Occipital lobe (tissue), 3 donors: ENCODE measurements at places on chromosomes 12 and 14. TPM values are rescaled to one million over a fixed set of nuclear protein-coding genes. Genes with fewer than 3 reads are reported as not detected.

LRTM2 gene
- 4.5 TPM for total RNA-seq

DNA sequence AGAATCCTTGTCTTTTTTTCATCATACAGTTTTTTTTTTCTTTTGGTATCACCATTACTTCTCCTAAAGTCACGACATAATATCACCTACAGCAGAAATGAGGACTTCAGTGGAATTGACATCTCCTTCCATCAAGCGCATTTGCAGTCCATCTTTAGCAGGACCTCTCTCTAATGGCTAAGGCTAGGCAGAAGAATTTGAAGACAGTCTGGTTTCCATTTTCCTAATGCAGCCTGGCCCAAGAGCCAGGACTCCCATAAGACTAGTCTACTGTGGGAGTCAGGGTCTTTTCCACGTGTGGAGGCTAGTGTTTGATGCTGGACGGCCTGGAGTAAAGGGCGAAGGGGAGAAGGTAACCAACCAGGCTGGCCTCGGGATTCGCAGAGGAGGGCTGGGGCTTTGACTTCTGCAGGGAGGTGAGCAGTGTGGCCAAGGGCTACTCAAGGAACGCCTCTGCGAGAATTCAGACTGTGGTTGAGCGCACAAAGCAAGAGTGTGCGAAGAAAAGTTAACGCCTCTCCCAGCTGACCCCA lies 769 bp upstream of the ZNF740 start:
- no peak for DNase-seq

DNA sequence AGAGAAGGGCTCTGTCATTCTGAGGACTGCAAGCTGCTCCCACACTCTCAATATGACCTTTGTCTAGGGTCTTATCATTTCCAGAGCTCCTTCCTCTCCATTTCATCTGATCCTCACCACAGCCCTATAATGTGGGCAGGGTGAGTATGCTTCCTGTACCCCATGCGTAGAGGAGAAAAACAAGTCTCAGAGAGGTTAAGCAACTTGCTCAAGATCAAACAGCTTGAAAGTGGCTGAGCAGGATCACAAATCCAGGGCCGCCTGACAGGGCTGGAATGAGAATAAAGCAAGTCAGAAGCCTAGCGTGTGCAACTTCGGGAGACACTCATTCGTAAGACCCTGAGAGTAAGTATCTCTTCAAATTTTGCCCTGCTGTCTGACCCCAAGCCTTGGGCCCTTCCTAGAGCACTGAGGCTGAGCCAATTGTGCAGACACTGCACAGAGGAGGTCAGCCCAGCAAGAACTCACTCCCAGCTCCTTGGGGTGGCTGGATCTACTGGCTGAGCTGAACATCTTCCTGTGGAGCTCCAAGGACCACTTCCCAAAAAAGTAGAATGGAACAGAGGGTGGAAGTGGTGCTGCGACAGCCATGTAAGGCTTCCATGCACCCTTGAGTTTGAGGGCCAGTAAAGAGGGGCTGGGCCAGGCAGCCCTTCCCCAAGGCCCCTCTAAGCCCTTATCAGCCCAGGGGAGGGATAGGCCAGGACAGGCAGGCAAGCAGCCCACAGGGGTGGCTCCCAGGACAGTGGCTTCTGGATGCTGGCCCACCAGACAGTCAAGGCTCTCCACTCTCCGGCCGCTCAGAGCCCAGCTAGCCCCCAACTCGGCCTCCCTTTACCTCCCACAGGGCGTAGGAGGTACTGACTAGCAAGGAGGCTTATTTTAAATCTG lies 10.5 kb downstream of the ZFP36L1 start:
- no peak for DNase-seq

- no peak for DNase-seq
Observed at GRCh38 chr12:53596920-53597363, 29.2 kb downstream of the ATF7 start.

DNA sequence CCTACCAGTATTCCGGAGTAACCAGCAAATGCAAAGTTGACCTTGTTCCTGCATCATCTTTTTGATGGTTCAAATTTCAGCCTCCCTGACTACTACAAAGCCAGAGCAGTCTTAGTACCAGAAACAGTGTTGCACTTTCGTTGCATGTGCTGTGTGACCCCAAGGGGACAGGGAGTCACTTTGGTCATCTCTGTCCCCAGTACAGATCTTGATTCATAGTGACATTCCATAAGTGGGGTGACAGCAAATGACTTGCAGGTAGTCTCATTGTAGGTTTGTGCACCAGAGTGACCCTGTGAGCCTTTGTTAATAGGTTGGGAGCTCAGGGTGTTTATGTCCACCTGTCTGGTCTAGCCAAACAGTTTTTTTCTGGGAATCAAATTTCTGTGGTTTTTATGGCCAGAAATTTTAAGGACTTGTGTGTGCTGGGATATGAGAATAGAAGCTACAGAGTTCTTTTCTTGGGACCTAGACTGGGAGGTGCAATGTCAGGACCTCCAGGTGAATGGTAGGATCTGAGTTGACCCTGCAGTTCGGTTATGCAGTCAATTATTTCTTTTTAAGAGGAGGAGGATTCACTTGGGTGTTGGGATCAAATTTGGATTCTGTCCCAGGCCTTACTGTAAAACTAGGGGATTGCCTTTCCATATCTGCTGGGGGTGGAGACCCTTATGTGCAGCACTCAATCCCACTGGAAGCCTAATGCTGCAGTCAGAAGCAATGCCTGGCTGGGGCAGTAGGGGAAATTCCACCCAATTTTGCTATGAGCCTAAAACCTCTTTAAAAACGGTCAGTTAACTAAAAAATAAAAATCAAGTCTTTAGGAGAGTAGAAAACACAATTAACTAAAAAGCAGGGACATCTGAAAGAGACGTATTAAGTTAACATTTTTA lies 10.1 kb downstream of the EIF5 start:
- DNase-seq, result no peak

- DNase-seq, result no peak
Observed at GRCh38 chr12:47065546-47065945, 13.9 kb upstream of the PCED1B start.

- no peak for DNase-seq
Observed at GRCh38 chr12:12128670-12129069, 57.9 kb downstream of the BCL2L14 start.

TAS2R43 gene
- total RNA-seq, result 13.6 TPM

DNA sequence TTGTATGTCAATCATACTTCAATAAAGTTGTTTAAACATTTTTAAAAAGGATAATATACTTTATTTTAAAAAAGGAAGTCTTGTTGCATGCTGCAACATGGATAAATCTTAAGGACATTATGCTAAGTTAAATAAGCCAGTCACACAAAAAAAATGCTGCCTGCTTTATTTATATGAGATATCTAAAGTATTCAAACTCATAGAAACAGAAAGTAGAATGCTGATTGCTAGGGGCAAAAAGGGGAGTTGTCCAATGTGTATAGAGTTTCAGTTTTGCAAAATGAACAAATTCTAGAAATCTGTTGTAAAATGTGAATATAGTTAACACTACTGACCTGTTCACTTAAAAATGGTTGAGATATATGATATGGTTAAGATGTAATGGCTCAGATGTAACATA lies 8.7 kb downstream of the KLRC4 start:
- DNase-seq, result no peak

SIX6 gene
- not detected for total RNA-seq

LTBP2 gene
- total RNA-seq, result 0.94 TPM

DNA sequence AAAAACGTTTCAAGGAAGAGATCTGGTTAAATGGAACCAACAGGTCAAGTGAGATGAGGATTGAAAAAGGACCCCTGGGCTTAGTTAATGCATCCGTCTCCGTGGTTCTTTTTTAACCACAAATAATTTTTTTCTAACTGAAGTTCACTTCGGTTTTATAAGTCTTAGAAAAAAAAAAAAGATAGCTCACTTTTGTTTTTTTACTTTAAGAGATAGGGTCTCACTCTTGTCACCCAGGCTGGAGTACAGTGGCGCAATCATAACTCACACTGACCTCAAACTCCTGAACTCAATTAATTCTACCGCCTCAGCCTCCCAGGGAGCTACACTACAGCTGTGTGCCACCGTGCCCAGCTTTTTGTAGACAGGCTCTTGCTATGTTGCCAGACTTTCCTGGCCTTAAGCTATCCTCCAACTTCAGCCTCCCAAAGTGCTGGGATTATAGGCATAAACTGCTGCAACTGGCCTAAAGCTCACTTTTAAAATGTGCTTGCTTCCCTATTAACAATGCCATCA lies 11.8 kb downstream of the HNRNPC start:
- DNase-seq, result no peak

- no peak for DNase-seq
Observed at GRCh38 chr14:51521764-51522163, 129.9 kb upstream of the FRMD6 start.

DNA sequence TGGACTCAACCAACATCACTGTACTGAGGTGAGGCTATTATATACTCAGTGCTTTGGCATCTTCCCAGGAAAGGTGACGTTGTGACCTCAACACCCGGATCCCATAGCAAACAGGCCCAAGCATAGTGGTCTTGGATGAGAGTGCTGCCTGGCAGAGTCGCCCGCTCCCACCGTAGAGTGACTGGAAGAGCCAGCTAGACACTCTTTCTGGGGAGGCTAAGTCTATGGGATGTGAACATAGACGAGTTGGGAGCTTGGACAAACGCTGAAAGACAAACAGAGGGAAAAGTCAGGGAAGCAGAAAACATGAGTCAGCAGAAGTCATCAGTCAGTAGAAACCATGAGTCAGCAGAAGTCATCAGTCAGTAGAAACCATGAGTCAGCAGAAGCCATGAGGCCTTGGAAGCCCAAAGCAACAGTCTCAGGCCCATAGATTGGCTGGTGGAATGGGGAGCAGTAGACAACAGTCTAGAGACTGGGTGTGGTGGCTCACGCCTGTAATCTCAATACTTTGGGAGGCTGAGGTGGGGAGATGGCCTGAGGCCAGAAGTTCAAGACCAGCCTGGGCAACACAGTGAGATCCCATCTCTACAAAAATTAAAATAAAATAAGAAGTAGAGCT lies 66.4 kb upstream of the MAP1LC3B2 start:
- no peak for DNase-seq

DNA sequence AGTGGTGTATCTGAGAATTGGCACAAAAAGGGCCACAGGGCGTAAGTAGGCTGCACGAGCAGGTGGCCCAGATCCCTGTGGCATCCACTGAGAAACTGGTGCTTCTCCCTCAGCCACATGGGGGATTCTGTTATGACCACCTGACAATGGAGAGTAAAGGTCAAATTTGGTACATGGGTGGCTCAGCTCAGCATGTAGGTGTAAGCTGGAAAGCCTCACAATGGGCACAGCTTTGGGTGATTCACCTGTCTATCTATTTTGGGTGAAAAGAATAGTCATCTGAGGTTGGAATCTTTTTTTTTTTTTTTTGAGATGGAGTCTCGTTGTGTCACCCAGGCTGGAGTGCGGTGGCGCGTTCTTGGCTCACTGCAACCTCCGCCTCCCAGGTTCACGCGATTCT lies 163.4 kb upstream of the TMEM260 start:
- DNase-seq, result no peak

- no peak for DNase-seq
Observed at GRCh38 chr14:23114669-23115038, 4.4 kb downstream of the CEBPE start.

OR4E2 gene
- not detected for total RNA-seq

LGR5 gene
- not detected for total RNA-seq

RNU7-1 gene
- total RNA-seq, result not detected

DNA sequence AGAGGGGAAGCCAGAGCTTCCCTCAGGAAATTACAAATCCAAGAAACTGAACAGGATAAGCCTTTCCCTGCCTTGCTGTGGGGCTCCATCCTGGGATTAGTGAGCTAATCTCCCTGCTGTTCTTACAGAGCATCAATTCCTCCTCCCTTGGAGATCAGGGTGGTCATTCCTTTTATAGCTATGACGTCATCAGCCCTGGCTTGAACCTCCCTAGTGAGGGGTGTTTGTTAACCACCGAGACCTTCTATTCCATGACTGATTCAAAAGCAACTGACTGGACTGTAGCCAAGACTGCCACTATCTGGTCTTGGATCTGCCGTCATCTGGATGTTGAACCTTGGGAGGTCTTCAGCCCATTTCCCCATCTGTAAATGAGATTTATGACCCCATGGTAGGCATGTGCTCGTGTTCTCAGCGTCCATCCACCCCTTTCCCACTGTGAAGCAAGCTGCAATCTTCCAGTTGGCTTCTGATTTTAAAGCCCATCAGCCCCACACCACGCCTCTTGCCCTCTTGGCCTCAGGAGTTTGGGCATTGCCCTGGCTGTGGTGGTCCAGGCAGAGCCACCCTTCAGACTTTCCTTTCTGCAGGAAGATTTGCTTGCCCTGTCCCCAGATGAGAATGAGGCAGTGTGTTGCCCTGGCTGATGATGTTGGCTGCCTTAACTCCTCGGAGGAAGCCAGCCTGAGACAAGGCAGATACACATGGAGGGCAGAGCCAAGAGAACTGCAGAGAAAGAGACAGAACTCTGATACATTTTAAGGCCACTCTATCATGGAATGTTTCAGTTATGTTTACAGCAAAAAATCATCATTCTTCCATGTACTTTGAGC lies 59.6 kb upstream of the ACTN1 start:
- no peak for DNase-seq

DNA sequence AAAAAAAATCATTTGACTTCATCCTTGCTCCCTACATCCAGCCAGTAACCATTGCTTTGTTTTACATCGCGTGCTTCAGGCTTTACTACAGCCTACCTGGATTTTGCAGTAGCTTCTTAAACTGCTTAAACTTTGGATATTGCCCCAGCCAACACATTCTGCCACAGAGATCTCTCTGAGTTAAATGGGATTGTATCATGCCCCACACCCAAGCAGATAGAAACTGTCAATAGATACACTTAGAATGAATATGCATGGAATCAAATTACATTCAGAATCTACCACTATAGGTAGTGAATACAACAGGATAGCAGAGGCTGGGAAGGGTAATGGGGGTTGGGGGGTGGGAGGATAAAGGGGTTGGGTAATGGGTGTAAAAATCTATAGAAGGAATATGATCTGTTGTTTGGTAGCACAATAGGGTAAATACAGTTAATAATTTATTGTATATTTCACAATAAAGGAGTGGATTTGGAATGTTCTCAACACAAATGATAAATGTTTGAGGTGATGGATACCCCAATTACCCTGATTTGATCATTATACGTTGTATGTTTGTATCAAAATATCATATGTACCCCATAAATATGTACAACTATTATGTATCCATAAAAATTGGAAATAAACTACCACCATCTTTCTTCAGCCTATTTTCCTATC lies 2.7 kb upstream of the MYRFL start:
- no peak for DNase-seq

- DNase-seq, result no peak
Observed at GRCh38 chr12:131094831-131095805, 141.4 kb downstream of the ADGRD1 start.

GRCh38 chr14:76486251-76486743 lies 110.4 kb downstream of the ESRRB start:
- DNase-seq, result no peak
